ENCODE measurements at places on chromosomes 3 and 15.

- no peak for DNase-seq
Measured at GRCh38 chr15:51303462-51303980, 34.9 kb downstream of the CYP19A1 start.

- DNase-seq = no peak
Measured at GRCh38 chr15:90343302-90343790, 8.7 kb upstream of the ZNF774 start.

- no peak for DNase-seq
Measured at GRCh38 chr3:30428251-30428650, 178.2 kb upstream of the TGFBR2 start.

GRCh38 chr15:100812802-100813201, 66.8 kb upstream of the ALDH1A3 start:
- no peak for DNase-seq

GRCh38 chr15:67818464-67818863, 6.8 kb upstream of the SKOR1 start:
- no peak for DNase-seq

DNA sequence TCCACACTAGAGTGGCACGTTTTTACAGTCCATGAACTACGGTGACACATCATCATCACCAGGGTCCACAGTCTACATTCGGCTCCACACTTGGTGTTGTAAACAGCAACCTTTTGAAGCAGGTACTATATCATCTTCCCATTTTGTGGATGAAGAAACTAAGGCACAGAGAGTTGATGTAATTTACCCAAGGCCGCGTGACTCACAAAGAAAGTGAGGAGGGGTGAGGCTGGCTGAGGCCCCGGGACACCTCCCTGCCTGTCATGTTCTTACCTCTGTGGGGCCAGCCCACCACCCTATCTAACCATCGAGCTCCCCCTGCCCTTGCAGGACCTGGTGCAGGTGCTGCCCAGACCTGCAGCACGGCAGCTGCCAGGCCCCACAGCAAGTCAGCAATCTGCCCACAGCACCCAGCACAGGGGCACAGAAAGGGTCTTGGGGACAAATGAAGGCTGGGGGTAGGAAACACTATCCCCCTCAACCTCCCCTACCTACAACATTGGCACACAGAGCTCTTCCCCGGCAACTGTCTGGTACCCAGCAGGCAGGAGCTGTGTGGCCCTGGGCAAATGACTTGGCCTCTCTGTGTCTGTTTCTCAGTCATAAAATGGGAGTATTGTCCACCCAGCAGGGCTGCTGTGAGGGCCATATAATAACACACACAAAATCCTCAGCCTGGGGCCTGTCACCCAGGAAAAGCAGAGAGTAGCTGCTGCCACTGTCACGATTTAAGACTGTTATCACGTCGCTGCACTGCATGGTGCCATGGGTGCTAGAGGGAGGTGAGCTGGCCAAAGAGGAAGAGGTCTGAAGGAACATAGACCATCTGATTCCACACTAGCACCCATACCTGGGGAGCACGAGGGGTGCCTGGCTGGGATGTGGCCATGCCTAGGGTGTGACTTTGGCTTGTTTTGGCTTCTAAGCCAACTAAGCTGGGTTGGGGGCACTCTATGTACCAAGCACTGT, 115.1 kb downstream of the IQSEC1 start:
- no peak for DNase-seq

GRCh38 chr15:74674161-74674560, 21.7 kb downstream of the EDC3 start:
- no peak for DNase-seq

DNA sequence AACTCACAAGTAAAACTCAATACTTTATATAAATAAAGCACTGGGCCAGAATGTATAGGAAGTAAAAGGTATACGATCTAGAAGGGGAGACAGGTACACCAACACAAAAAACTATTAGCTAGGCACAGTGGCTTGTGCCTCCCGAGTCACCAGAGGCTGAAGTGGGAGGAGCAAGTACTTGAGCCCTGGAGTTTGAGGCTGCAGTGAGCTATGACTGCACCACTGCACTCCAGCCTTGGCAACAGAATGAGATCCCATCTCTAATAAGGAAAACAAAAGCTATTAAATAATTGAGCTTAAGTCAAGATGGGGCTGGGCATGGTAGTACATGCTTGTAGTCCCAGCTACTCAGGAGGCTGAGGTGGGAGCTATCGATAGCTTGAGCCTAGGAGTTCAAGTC, 17.0 kb downstream of the PIK3CB start:
- no peak for DNase-seq

GRCh38 chr3:70312336-70312735, at the start of gene MDFIC2:
Gene MDFIC2 (minus strand): TSS chr3:70312638. CDS start chr3:70311973, 665 bp downstream.
- no peak for DNase-seq

GRCh38 chr15:29270169-29270955, 740 bp upstream of the NSMCE3 start:
- DNase-seq = no peak

Data from glutamatergic neuron (in vitro differentiated cells).